Stimulated activated CD8-positive, alpha-beta memory T cell treated with anti-CD3 and anti-CD28 coated beads, Interleukin-15, amount 100 ng/mL, for 1 hour (primary cell): ENCODE measurements at places on chromosomes 3 and 15.

DNA sequence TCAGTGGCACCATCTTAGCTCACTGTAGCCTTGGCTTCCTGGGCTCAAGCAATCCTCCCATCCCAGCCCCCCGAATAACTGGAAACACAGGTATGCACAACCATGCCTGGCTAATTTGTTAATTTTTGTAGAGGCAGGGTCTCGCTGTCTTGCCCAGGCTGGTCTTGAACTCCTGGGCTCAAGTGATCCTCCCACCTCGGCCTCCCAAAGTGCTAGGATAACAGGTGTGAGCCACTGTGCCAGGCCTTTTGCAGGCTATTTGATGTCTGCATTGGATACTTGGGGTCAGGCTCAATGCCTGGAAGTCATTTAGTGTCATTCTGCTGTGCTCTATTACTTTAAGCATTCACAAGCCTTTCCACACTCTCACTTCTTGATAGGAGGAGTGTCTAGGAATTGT is 17.6 kb downstream of the LIMD1 start:
- no peak for DNase-seq

DNA sequence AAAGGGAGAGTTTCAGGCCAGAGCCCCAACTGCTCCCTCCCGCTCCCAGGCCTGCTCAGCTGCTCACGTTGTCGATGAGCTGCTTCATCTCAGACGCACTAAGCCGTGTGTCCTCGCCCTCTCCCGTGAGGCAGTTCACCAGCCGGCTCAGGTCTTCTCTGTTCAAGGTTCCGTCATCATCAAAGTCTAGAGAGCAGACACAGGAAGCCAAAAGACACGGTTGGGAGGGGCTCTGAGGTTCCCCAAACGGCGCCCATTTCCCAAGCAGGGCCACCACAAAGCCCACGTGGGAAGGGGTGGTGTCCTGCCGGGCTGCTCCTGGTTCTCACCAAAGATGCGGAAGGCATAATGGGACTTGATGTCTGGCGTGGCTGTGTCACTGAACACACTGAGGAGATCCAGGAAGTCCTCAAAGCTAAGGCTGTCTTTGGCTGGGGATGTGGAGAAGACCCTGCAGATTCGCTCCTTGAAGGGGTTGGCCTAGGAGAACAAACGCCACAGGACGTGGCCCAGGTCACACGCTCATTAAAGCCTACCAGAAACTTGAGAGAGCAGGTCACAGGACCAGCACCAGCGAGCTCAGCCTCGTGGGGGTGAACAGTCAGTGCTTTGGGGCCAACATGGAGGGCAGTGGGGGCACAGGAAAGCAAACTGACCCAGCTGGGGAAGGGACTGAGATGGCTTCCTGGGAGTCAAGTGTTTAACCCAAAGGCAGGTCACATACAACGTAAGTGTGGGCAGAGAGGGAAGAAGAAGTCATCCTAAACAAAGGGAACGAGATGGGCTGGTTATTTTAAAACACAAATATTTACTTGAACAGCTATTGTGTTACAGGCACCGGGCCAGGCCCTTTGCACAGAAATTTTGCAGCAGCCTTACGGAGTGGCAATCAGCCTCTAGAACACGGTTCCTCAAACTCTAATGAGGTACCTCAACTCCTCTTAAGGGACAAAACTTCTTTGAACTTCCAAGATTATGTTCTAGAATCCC is 2.4 kb downstream of the CIB1 start:
- DNase-seq: peak; percentile 47

DNA sequence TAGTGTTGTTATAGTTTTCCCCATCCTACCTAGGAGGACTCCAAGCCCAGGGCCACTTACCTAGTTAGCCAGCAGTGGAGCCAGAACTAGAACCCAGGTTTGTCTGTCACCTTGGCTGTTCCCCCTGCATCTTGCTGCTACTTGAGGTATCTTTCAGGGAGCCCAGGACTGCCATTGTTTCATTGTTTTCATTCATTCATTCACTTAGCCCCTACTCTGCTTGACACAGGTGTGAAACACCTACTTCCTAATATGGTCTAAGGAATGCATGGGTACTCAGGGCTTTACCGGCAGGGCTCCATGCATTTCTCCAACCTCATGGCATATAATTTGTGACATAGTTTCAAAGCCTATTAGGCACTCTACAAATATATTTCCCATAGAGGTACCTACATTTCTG is 266.6 kb upstream of the TPM1 start:
- no peak for DNase-seq

DNA sequence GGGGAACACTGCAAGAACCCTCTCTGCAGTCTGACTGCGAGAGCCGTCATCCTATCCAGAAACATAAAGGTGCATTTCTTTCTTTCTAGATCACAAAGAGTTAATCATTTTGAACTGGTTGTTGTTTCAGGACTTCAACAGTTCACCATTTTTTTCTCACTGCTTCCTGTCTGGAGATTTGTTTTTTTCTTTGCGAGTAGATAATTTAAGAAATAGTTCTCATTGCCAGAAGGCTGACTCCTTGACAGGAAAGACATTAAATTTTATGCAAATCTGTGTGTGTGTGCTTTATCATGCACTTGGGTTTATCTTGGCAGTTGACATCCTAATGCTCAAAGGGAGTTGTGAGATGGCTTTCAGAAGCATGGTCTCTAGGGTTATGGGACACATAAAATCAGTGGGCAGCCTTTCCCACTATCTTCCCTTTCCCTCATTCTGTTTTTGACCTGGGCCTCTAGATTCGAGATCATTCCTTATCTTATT is 123.5 kb upstream of the TBL1XR1 start:
- DNase-seq: no peak

GRCh38 chr3:45565342-45565741 is 29.2 kb upstream of the LIMD1 start:
- DNase-seq: no peak

DNA sequence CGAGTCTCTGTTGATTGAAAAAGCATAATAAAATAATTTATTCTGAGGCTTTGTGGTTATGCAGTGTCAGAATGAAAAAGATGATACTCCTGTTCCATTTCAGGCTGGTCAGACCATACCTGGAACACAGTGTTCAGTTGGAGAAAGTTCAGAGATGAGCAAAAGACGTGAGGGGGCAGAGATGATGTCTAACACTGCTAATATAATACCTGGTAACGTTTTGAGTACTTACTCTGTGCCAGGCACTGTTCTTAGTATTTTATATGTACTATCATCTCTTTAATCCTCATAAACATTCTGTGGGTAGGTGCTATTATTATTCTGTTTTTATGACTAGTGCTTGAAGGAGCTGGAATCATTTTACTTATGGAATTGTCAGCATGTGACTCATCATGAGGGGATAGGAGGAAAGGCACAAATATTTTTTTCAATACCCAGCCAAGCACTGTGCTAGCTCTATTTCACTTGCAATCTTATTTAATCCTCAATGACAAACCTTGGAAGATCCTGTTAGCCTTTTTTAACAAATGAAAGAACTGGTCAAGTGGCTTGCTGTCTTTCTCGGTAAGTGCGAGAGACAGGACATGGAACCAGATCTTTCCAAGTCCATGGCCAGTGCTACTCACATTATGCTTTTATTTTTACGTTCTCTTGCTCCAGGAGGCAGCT is 31.8 kb downstream of the IQGAP1 start:
- DNase-seq: no peak

DNA sequence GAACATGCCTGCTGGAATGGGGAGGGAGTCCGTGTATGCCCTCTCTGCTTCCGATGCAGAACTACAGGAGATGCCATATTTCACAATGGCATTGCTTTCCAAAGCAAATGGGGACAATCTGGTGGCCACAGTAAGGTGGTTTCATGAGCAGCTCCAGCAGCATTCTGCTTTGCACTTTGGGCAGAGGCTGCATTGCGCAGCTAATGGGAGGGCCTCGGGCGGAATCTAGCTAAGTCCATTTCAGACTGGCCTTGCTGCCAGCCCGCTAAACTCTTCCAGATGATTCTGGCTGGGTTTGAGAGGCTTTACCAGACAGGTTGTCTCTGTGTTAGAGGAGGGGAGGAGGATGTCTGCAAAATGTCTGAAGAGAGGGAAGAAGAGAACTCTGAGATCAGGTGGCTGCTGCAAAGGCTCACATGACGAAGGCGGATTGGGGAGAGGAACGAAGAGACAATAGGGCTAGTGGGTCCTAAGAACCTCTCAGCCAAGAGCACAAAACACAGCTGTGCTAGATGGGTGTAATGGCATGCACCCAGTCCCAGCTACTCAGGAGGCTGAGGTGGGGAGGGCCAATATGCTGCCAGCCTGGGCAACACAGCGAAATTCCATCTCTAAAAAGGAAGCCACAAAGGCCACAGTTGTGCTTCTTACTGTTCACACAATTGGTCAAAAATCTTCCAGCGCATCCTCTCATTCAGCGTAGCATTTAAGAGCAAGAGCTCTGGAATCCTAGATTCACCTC is 63.7 kb downstream of the BDH1 start:
- no peak for DNase-seq

- no peak for DNase-seq
These were observed 915.0 kb upstream of the GBE1 start for GRCh38 chr3:82676356-82677026.

DNA sequence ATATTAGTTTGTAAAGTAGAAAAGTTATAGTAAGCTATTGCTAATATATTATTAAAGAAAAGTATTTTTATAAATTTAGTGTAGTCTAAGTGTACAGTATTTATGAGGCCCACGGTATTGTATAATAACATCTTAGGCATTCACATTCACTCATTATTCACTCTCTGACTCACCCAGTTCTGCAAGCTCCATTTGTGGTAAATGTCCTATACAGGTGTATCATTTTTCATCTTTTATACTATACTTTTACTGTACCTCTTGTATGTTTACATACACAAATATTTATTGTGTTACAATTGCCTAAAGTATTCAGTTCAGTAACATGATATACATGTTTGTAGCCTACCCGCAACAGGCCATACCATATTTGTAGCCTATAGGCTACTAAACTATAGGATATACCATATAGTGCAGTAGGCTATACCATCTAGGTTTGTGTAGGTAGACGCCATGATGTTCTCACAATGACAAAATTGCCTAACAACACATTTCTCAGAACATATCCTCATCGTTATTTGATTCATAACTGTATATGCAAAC is 246.8 kb upstream of the ALCAM start:
- DNase-seq: no peak

GRCh38 chr3:193253986-193254660 is 13.1 kb downstream of the PLAAT1 start:
- no peak for DNase-seq
